CD4-positive, alpha-beta memory T cell (primary cell): ENCODE measurements at places on chromosomes 6 and 20. TPM values are rescaled to one million over a fixed set of nuclear protein-coding genes. Genes with fewer than 3 reads are reported as not detected.

Gene RNF144B
- 3.2 TPM for total RNA-seq

GRCh38 chr20:54347166-54347833 lies 128.1 kb upstream of the DOK5 start:
- no peak for DNase-seq

DNA sequence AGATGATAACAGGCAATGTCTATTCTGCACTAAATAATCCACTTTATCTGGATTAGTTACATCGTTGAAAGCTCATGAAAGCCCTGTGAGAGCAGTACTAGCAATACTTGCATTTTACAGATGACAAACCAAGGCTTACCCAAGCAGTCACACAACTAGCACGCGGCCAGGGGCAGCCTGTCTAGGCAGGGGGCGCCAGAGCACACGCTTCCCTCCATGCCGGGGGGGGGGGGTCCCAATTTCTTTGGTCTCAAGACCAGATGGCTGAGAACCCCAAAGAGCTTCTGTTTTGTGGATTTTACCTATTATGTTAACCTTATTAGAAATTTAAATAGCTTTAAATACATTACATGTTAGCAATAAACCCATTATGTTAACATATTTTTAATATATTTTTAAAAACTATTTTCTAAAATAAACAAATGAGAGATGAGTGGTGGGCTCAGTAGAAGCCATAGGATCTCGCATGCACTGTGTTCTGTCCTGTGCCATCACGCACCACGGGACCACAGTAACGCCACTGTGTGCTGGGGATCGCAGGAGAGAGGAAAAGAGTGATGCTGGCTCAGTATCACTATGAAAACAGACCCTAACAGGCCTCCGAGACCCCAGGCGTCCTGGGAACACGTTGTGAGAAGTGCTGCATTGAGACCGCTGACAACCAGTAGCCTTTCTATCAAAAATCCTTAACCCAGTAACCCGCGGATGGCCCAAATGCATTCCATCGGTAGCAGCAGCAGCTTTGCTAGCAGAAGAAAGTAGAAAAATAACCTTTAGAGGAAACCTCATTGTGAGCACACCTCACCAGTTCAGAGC lies 5.3 kb upstream of the PRR18 start:
- DNase-seq: peak; percentile 8

GRCh38 chr20:38001981-38002380 lies 31.3 kb downstream of the TTI1 start:
- no peak for DNase-seq

Gene ABHD16B
- not detected for total RNA-seq

DNA sequence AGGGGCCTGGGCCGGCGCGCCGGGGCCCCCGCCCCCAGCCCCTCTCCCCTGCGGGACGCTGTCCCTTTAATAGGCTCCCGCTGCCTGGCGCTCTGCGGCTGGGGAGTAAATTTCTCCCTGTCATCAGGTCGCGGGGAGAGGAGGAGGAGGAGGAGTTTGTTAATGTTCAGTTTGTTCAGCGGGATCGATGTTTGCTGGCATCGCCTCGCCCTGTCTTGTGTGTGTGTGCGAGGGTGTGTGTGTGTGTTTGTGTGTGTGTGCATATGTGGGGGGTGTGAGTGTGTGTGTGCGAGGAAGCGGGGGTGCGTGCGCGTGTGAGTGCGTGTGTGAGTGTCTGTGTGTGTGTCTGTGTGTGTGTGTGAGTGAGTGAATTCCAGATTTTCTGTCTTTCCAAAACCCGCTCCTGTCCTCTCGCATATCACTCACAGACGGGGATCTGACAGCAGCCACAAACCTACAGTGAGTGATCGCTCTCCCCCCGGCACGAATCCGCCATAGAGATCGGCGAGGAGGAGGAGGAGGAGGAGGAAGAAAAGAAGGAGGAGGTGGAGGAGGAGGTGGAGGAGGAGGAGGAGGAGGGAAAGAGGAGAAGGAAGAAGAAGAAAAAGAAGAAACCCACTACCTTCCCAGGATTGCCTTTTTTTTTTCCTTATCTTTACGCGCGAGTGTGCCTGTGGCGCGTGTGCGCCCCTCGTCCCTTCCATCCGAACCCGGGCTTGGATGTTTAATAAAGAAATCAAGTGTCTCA lies at the start of gene TSHZ2:
TSHZ2 (plus strand) TSS at position 169 of the 748 bp plus-strand sequence. CDS start 936 bp downstream, outside the sequence.
- peak; percentile 70 for DNase-seq

DNA sequence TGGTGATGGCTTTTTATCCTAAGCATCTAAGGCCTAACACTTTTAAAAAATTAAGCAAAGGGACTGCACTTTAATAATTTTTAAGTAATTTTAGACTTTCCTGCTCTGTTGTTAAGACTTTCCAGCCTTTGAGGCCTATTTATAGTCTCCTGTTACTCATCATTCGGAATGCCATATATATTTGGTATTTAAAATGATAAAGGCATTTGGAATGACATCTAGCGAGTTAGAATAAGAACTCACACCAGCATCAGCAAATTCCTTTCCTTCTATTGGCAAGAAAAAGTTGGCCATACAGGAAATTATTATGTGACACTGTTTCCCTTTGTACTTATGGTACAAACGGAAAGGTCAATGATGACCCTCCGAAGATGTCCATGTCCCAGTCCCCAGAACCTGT lies 88.1 kb upstream of the STMND1 start:
- DNase-seq: no peak

- DNase-seq: no peak
These were observed 261.5 kb downstream of the KIF16B start for GRCh38 chr20:16311756-16312155.

Gene VARS1
- total RNA-seq: 39.6 TPM

Gene CASS4
- 10.9 TPM for total RNA-seq

DNA sequence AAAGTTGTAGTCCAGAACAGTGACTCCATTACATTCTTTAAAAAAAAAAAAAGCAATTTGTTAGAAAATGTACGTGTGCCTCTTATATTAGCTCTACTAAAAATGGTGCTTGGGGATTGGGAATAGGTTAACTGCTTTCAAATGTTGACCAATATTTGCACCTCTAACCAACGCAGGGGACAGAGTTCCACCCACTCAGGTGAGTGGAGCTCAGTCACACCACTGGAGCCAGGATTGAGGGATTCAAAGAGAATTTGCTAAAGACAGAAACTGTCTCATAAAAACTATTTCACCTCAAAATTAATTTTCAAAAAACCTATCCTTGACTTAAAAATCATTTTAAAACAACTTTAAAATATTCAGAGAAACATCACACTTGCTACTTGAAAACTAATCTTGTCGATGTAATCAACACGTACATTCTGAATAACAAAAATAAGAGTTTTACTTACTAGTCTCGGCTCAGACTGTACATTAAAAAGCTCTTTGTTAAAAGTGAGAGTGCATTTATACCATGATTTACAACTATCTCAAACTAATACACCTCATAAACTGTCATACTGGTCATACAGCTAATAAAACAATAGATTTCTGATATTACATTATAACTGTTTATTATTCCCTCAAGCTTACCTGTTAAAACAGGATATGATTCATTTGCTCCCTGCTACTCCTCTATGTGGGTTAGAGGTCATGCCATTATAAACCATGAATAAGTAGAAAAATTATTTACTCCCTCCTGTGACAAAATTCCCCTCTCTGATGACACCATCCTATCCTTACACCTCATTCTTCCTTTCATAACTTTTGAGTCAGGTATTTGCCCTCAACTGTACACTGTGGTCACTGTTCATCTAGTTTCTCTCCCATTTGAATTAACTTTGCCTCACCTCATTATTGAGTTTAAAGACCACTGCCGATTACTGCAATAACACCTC lies 88.6 kb downstream of the PDE10A start:
- DNase-seq: no peak

Gene PKIB
- total RNA-seq: 0.89 TPM

- DNase-seq: no peak
These were observed 3.7 kb upstream of the KIAA0319 start for GRCh38 chr6:24649691-24650090.

DNA sequence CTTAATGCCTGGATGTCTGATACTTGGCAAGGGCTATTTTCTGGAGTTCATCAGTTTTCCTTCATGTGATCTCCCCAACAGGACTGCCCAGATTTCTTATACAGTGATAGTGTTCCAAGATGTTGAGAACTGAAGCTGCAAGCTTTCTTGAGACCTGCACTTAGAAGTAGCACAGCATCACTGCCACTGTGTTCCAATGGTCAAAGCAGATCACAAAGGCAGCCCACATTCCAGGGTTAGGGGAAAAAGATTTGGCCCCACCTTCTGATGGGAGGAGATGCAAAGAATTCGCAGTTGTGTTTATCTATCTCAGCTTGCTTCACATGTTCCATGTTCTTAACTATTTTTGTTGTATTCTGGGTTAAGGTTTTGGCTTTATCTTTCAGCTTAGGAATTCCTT lies 78.2 kb downstream of the GPX5 start:
- DNase-seq: no peak

DNA sequence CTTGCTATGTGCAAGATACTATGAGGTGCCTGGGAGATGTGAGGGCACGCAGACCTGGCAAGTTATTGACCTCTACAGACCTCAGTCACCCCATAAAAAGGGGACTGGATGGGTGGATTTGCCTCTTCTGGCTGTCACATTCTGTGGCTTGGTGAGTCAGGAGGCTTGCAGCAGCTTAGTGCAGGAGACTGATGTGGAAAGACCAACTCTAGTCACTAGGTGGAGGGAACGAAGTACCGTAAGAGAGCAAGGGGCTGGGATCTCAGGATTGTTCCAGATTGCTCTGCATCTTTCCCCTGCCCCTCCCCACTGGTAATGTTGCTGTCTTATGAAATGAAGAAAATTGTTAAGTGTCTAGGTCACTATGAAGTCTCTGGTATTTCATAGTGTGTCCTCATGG lies 3.3 kb downstream of the MAPRE1 start:
- peak; percentile 41 for DNase-seq

Gene KIF25
- total RNA-seq: not detected

Gene TREML2
- 0.35 TPM for total RNA-seq

Gene CTAGE9
- not detected for total RNA-seq

- DNase-seq: no peak
These were observed 10.8 kb upstream of the MICAL1 start for GRCh38 chr6:109466212-109466923.

Gene RIMS1
- not detected for total RNA-seq

- DNase-seq: no peak
These were observed 78.1 kb upstream of the FLRT3 start for GRCh38 chr20:14415467-14415866.

GRCh38 chr6:144460327-144461095 lies 175.4 kb downstream of the UTRN start:
- no peak for DNase-seq

- no peak for DNase-seq
These were observed 1.0 kb downstream of the CCN2 start for GRCh38 chr6:131949909-131950766.

Gene IPCEF1
- total RNA-seq: 92.5 TPM

GRCh38 chr6:48817333-48818051 lies 645.6 kb downstream of the MMUT start:
- no peak for DNase-seq

- no peak for DNase-seq
These were observed 156.2 kb upstream of the CST7 start for GRCh38 chr20:24792641-24793495.

DNA sequence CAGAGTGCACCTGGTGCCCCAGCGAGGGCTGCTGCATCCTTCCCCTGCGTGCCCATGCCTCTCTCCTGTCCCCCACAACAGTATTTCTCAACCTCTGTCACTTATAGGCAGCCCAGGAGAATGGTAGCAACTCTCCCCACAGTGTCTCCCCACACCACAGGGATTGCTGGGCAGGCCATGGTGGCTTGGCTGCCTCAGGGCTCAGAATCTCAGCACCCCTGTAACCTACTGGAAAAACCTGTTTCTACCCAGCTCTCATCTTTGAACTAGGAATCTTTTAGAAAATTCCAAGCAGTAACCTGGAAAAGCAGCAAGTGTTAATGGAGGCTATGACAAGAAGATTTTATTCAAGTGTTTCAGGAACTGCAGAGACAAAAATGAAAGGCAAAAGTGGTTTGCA lies 38.0 kb downstream of the CD164 start:
- DNase-seq: no peak

- DNase-seq: no peak
These were observed 53.2 kb downstream of the MAN1A1 start for GRCh38 chr6:119296036-119297035.

Gene ZNF391
- total RNA-seq: 3.3 TPM

Gene METTL24
- 0.29 TPM for total RNA-seq

DNA sequence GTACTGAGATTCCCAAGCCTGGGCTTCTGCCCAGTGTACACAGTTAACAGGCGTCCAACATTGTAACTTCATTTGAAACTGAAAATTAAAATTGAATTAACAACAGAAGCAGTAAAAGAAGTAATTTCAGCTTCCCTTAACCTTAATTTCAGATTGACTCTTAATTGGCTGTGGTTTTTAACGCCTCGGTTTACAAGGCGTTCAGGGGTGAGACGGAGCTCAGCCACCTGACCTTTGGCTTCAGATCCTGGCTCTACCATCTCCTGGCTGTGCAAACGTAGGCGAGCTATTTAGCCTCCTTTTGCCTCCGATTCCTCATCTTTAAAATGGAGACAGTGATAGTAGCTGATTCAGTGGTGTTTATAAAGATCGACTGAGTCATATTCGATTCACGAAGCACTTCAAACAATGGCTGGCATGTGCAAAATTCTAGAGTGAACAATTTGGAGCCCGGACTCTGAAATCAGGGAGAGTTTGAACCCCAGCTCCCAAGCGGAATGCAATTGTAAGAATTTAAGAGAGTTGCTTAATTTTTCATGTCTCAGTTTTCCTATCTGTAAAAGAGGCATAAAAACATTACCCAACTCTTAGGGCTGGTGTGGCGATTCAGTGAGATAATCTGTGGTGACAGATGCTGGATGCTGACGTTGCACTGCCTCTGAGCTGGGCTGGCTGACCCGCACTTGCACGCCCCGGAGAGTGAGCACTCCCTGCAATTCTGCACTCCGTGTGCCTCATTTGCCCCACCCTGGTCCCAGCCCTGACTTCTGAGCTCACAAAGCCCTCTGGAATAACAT lies 23.5 kb upstream of the OCSTAMP start:
- no peak for DNase-seq

GRCh38 chr6:145273136-145273535 lies 462.2 kb downstream of the EPM2A start:
- DNase-seq: no peak

Gene EYS
- not detected for total RNA-seq

Gene LY6G6C
- total RNA-seq: not detected

Gene JPH2
- total RNA-seq: not detected

GRCh38 chr20:57627339-57627738 lies 7.1 kb upstream of the ZBP1 start:
- no peak for DNase-seq

GRCh38 chr6:74902846-74903245 lies 303.0 kb downstream of the COL12A1 start:
- no peak for DNase-seq

Gene DEFB132
- total RNA-seq: not detected

- no peak for DNase-seq
These were observed 17.1 kb upstream of the BPI start for GRCh38 chr20:38286586-38287531.

Gene GJA10
- not detected for total RNA-seq

GRCh38 chr20:2538931-2539720 lies 2.8 kb downstream of the TMC2 start:
- no peak for DNase-seq

DNA sequence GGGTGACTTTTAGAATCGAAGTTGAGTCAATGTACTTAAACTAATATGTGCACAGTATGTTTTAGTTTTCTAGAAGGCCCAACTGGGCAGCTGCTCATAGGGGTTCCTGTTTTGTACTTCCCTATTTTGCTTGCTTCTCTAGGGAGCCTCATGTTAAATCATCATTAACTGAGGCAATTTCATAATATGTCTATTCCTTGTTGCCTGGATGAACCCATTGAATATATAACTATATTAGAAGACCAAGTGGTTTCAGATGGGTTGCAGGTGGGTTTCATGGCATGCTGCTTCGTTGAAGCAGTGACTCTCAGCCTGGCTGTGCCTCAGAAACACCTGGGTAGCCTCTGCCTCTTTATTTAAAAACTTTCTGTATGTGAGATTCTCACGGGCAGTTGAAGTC lies 22.2 kb downstream of the CARMIL1 start:
- no peak for DNase-seq

Gene SLC22A1
- total RNA-seq: 1.00 TPM
